ENCODE measurements at places on chromosomes 13 and 19.

DNA sequence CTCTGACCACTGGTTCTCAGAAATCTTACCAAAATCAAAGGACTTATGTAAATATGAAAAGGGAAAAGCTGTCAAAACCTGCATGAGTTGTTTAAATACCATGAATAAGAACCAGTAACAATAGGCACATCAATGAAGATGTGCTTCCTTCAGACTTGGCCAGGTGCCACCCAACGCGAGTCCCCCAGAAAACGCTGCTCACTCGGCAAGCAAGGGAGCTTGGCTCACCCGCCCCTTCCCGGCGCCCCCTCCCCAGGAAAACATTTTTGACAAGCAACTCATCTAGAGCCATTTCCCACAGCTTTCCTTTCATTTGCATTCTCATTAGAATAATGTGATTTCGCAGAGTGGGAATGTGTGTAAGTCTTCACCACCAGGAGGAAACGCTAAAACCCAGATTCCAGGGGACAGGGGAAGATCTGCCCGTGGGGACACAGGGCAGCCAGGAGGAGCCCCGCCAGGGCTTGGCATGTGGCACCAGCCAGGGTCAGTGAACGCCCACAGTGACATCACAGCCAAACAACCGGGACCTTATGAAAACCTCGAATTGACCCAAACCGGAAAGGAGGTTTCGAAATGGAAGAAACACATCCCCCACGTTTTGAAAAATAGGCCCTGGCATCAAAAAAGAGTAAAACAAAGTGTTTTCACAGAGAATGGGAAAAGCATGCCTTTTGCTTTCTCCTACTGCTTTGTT, 366.2 kb upstream of the TSHZ3 start:
- DNase-seq, result no peak

DNA sequence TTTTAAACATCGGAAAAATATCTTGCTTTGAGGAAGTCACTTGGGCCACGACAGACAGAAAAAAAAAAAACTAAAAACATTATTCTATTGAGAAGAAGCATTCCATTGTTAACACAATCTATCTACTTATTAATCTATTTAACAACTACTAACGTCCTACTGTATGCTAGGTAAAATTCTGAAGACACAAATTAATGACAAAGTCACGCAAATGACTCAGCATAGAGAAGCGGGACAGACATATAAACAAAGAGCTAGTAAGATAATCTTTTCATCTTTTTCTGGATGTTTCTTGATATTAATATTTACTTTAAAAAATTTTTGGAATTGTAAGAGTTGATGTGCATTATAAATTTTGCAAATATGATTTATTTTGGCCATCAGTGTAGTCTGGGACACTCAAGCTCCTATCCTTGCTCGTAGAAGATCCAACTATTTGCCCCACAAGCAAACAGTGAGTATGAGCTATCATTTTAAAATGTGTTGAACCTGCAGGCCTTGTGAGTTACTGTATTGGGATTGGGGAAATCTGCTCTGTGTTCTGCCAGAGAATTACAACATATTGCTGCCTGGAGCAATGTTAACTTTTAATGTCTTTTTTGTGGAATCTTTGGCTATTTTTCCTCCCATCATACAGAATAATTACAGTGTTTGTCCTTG, 109.1 kb downstream of the PCDH9 start:
- no peak for DNase-seq

DNA sequence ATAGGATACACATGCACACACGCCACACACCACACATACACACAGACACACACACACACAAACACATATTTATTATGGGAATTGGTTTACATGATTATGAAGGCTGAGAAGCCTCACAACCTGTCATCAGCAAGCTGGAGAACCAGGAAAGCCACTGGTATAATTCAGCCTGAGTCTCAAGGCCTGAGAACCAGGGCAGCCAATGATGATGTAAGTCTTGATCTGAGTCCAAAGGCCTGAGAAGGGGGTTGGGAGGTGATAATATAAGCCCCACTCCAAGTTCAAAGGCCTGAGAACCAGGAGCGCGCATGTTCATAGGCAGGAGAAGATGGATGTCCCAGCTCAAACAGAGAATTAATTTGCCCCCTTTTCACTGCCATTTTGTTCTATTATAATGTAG, 18.7 kb upstream of the SOX21 start:
- DNase-seq, result no peak

GRCh38 chr13:64471916-64472315, 2758.2 kb downstream of the PCDH9 start:
- DNase-seq, result no peak

- no peak for DNase-seq
Measured at GRCh38 chr19:47241919-47242577, 11.0 kb upstream of the BBC3 start.
